SJSA1 (cell line): ENCODE measurements at places on chromosomes 7 and 10.

DNA sequence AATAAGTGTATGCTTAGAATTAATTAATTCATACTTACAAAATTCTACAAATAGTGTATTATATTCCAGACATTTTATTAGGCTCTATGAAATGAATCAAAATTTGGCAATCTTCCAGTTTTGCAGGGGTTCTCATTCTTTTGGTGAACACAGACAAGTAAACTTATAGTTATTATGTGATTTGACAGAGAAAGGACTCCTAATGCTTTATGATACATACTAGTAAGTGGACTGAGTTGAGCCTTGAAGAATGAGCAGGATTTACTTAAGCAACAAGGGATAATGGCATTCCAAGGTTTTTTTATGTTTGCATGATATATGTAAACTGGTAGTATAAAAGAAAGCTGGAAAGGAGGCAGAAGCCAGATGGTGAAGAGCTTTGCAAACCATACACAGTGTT is 145.7 kb upstream of the FERD3L start:
- DNase-seq, result no peak

DNA sequence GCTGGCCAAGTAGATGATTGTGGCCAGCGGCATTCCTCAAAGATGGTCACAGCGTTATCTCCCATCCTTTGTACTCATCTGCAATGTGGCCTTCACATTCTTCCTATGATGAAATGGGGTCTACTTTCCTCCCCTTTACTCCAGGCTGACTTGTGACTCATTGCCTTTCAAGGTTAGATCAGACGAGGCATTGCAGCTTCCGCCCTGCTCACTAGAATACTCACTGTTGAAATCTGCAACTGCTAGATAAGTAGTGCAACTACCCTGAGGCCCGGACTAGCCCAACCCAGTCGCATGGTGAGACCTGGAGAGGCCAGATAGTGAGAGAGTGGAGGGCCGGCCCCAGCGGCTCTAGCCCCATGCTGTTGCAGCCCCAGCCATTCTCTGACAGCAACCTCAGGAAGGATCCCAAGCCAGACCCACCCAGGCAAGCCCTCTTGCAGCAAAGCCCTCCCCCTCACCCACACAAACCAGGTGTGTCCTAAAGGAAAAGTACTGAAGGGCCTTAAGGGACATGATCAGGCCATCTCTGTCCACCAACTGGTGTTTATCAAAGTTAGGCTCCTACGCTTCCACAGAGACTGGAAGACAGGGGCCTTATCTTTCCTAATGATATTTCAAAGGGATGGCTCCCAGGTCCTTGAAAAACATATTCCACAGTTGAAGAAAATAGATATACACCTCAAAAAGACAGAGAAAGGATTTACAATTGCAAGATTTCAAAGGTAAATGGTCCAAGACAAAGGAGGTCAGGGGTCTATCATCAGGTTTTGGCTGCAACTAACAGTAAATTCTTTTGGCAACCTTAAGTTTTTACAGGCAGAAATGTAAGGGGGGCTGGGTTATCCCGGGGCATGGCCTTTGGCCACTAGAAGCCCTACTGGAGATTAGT is 107.2 kb upstream of the TRIM24 start:
- DNase-seq, result no peak

- DNase-seq, result no peak
Measured at GRCh38 chr7:85685901-85686300, 499.0 kb upstream of the SEMA3D start.

DNA sequence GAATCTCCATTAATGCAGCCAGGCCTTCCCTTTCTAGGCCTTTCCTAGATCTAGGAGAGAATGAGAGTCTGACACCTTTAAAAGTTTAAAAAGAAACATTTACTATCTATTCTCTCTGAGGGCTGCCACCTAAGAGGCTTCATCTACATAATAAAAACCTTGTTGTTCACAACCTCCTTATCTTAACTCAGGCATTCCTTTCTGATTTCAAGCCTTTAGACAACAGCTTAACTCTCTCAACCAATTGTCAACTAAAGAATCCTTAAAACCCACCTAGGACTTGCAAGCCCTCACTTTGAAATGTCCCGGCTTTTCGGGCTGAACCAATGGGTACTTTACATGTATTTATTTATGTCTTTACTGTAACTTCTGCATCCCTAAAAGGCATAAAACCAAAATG is 64.3 kb upstream of the RET start:
- DNase-seq, result no peak

DNA sequence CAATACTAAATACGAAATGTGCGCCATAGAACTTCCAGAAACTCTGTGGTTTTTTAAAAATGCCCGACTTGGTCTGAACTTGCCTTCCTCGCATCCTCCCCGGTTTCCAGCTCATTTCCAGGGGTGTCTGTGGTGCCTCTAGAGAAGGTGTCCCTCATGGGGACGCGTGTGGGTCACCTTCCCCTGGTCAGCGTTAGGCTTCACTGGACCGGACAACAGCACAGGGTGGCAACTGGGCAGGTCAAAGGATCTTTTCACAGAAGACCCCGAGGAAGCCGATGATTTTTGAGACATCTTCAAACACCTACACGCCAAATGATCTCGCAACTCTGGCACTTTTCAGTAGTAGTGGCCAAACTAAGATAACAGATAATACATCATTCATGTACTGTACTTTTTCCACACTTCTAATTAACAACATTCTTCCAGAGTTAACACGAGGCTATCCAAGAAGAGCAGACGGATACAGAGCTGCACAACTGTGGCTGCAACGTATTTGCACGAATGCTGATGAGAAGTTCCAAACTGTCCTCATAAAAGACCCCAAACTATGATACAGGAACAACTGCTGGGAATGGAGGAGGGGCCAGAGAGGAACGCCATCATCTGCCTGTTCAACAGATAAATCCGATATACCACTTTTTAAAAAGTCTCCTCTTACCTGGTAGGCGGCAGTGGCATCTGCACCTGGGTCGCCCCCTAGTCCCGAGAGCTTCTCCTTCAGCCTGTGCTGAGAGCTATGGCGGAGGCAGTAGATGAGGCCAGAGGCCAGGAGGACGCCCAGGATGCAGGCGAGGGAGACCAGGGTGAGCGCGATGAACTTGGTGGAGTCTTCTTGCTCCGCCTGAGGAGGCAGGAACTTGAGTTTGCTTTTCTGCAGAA is 345.5 kb downstream of the DNAJB6 start:
- DNase-seq, result peak; percentile 28

DNA sequence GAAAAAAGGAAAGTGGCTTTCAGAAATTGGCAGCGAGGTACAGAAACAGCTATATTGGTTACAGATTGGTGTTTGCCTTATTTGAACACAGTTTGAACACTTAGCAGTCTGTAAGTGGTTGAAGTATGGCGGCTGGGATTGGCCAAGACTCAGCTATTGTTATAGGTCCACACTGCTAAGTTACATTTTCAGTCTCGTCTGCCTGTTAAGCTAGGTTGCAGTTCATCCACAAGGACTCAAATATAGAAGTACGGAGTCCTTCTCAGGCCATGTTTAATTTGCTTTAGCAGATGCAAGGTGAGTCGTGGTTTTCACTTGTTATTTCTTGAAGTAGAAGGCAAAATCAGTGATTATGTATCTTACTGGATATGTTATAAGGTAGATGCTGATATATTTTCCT is 73.1 kb downstream of the STK31 start:
- DNase-seq, result no peak

DNA sequence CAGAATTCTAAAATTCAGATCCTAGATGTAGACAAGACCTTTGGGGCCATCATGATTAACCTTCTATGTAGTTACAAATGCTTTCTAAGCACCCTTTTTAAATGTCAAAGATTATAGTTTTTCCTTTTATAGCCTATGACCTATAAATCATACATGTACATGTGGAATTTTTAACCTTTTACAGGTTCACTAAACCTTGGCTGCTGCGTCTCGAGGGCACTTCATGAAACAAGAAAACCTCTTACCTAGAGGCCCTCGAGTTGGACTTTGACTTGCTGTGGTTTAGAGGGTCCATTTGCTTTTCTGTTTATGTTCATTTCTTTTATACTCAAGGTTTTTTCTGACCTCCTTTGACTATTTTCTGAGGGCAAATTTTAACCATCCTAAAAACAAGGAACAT is 302.2 kb downstream of the CSTF2T start:
- no peak for DNase-seq

- DNase-seq, result no peak
Measured at GRCh38 chr10:124313374-124313773, 105.3 kb downstream of the OAT start.

- DNase-seq, result no peak
Measured at GRCh38 chr10:126196281-126196680, 192.0 kb downstream of the ADAM12 start.

DNA sequence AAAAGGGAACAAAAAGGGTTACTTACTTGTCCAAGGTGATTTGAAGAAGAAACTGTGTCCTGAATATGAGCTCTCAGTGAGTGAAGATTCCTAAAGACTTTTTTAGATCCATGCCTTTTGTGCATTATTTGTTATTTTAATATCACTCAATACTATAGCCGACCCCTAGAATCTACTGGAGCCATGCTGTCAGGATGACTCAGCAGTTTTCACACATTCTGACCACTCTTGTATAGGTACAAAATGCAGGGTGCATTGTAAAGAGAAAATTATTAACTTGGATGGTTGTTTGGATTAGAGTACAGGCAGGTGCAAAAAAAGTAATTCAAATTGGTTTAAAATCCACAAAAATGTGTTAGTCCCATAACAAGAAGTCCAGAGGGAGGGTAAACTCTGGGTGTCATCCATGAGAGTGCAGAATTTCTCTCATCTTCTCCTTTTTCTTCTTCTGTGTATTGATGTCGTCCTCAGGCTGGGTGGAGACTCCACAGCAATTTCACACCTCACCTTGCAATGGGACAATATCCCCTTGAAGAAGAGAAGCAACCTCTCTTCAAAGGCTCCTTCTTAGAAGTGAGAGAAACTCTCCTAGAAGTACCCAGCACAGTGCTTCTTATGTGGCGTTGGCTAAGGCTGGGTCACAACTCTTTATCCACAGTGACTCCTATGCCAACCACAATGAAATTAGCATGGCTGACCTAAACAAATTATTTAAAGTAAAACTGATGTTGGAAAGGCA is 75.6 kb downstream of the AKR1C4 start:
- DNase-seq, result no peak

- DNase-seq, result peak; percentile 83
Measured at GRCh38 chr7:94414481-94414880, 19.8 kb downstream of the COL1A2 start.

DNA sequence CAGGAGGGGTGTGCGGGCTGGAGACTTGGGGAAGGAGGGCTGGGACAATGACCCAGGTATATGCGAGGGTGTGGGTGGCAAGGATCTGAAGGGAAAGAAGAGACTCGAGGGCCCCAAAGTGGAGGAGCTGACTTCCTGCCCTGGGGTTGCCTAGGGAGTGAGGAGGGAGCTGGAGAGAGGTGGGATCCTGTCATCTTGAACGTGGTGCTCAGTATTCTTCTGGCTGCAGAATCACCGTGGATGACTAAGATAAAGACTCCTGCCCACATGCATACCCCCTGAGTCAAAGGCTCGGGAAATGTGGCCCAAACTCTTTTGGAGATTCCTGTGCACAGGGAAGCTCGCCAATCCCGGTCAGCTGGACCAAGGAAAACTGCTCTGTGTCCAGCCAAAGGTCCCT is 31.2 kb downstream of the COL17A1 start:
- peak; percentile 22 for DNase-seq

GRCh38 chr7:129146237-129146979 is 1.9 kb downstream of the TSPAN33 start:
- no peak for DNase-seq

- no peak for DNase-seq
Measured at GRCh38 chr7:92697012-92697411, 106.8 kb upstream of the FAM133B start.

DNA sequence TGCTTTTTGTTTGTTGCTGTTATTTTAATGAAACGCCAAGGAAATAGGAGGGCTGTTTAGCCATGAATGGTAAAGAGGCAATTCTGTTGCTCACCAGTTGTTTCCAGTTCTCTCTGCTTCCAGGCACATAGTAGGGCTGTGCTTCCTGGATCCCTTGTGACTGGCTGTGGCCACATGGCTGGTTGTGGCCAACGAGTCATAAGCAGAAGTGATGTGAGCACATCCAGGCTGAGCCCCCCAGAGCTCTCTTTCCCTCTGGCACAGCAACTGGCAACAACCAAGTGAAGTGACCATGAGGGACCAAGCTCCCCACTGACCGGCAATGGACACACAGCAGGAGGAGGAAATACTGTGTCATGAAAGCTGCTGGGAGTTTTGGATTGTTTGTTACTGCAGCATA is 10.3 kb downstream of the GRID1 start:
- no peak for DNase-seq

DNA sequence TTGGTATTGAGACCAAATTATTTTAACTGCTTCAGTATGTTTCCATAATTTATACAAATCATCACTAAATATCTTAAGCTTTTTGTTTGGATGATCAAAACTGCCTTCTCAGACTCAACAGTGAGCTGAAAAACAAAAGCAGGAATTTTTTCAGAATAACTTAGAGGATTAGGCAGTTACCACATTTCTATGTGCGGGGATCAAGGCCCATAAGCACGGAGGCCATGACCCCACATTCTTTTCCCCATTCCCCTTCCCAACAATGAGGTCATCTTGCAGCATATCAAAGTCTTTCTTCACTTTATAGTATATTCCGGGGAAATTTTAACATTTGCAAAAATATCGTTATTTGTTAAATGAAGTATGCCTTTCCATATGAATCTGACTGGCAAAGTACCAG is 125.8 kb downstream of the ELMO1 start:
- DNase-seq, result no peak

DNA sequence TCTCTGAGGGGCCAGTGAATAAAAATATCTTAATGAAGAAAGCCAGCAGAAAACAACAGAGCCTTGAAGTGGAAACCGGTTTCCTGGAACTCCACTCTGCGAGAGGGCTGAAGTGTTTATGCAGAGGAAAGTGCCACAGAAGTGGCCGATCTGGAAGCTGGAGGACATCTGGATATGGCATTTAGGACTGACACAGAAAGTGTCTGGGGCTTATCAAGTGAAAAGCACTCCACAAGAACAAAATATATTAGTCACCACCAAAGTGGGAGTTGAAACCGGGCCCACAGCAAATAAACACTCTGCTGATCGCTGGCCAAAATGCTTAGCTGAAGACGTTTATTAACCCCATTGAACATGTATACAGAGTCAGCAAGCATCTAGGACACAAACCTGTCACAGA is 7.8 kb downstream of the NOD1 start:
- peak; percentile 68 for DNase-seq

- DNase-seq, result no peak
Measured at GRCh38 chr10:21171197-21171935, 274.3 kb upstream of the NEBL start.

DNA sequence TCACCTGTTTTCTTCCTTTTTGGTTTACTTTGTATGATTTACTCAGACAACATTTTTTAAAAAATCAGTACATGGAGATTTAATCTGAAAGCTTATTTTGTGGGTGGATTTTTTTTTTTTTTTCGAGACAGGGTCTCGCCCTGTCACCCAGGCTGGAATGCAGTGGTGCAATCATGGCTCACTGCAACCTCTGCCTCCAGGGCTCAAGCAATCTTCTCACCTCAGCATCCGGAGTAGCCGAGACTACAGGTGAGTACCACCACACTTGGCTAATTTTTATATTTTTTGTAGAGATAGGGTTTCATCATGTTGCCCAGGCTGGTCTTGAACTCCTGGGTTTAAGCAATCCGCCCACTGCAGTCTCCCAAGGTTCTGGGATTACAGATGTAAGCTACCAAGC is 2.5 kb downstream of the GSTO1 start:
- DNase-seq, result no peak
